Thyroid gland (tissue), 4 donors: ENCODE measurements at places on chromosomes 11 and 22. TPM values are rescaled to one million over a fixed set of nuclear protein-coding genes. Genes with fewer than 3 reads are reported as not detected.

Gene RAG1
- total RNA-seq: 3.8 TPM

Gene SHISAL1
- total RNA-seq: 1.9 TPM

Gene FOSL1
- total RNA-seq: 0.33 TPM

Gene CASP5
- total RNA-seq: not detected

Gene NCF4
- total RNA-seq: 6.7 TPM

Gene SLC22A9
- not detected for total RNA-seq

Gene GLYAT
- not detected for total RNA-seq

Gene FOLH1
- not detected for total RNA-seq

Gene RASGRP2
- total RNA-seq: 7.9 TPM

Gene UPB1
- not detected for total RNA-seq

Gene CDC42BPG
- 8.1 TPM for total RNA-seq

Gene C11orf86
- total RNA-seq: not detected

Gene SERPING1
- total RNA-seq: 107 TPM

Gene NF2
- 47.3 TPM for total RNA-seq

Gene MUC2
- not detected for total RNA-seq

Gene TRPM5
- 0.67 TPM for total RNA-seq

Gene GAL3ST1
- total RNA-seq: 1.4 TPM

Gene HBE1
- 1.2 TPM for total RNA-seq

Gene TRIM64
- total RNA-seq: not detected

Gene OR5A1
- 0.05 TPM for total RNA-seq

Gene DGKZ
- total RNA-seq: 53.5 TPM

Gene KCNQ1
- 103 TPM for total RNA-seq

Gene CHKA
- 106 TPM for total RNA-seq

Gene SYT7
- total RNA-seq: 5.2 TPM

Gene CNGA4
- total RNA-seq: not detected

Gene SNU13
- total RNA-seq: 182 TPM

Gene CRYBB3
- not detected for total RNA-seq

Gene SEC14L3
- total RNA-seq: 1.5 TPM

Gene TEX12
- total RNA-seq: not detected

Gene SMTNL1
- total RNA-seq: not detected

Gene OR5A2
- total RNA-seq: not detected

Gene LINC01488
- total RNA-seq: not detected

Gene DKK3
- total RNA-seq: 21.2 TPM

Gene AQP11
- total RNA-seq: 1.3 TPM

Gene TMEM191B
- 0.88 TPM for total RNA-seq

Gene CTTN
- 249 TPM for total RNA-seq

Gene HPX
- total RNA-seq: 0.67 TPM

Gene MMP1
- not detected for total RNA-seq

Gene NNMT
- total RNA-seq: 78.1 TPM

Gene MS4A7
- 44.2 TPM for total RNA-seq

Gene RAB39A
- 0.54 TPM for total RNA-seq

Gene SLC7A4
- total RNA-seq: not detected

Gene CCDC87
- total RNA-seq: 1.3 TPM

Gene SCGB1A1
- not detected for total RNA-seq

Gene OR6A2
- 0.44 TPM for total RNA-seq

Gene BRSK2
- total RNA-seq: 0.34 TPM

Gene GDPD4
- total RNA-seq: not detected

Gene KCNK7
- total RNA-seq: not detected

Gene CHADL
- total RNA-seq: 7.5 TPM

Gene CRKL
- 40.6 TPM for total RNA-seq

Gene SHANK3
- 23.0 TPM for total RNA-seq

Gene ARL2
- total RNA-seq: 107 TPM

Gene CARD18
- total RNA-seq: not detected

Gene C11orf16
- total RNA-seq: not detected

Gene RCOR2
- total RNA-seq: not detected

Gene KCNK4
- total RNA-seq: not detected
